ENCODE measurements at places on chromosomes 11 and 22. TPM values are rescaled to one million over a fixed set of nuclear protein-coding genes. Genes with fewer than 3 reads are reported as not detected.

NXPE4 gene
- not detected for total RNA-seq

ZNF280A gene
- not detected for total RNA-seq

SLC22A9 gene
- 25.8 TPM for total RNA-seq

APOBEC3G gene
- 9.2 TPM for total RNA-seq

OR5A1 gene
- total RNA-seq: not detected

THY1 gene
- total RNA-seq: 0.51 TPM

KREMEN1 gene
- 5.4 TPM for total RNA-seq

WNT7B gene
- 0.28 TPM for total RNA-seq

Measured in liver (tissue), 10 donors.